ENCODE measurements at places on chromosomes 1 and 21. TPM values are rescaled to one million over a fixed set of nuclear protein-coding genes. Genes with fewer than 3 reads are reported as not detected.

DNA sequence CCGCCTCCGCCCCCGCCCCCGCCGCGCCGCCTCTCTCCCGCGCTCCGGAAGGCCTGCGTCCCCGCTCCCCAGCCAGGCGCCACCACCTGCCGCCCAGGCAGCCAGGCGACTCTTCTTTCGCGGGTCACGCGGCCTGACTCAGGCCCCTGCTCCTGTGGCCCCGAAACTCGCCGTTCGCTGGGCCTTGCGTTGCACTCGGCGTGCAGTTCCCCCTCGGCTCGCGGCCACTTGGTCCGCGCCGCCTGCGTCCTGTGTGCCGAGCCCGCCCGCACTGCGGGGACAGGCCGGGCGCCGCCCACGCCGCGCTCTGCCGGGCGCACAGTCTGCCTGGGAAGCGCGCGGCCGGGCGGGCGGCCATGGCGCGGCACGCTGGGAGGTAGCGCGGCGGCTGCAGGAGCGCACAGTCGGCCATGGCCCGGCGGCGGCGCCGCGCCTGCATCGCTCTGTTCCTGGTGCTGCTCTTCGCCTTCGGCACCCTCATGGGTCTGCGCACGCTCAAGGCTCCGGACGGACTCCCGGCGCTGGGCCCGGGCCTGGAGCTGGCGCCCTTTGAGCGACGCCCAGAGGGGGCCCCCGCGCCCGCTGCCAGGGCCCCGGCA lies at the start of gene MANEAL:
TSS of gene MANEAL (plus strand) at position 75 of the 599 bp plus-strand sequence. CDS start at position 411, 336 bp downstream.
- peaks cover 16% of the 10 kb centered on the region for H3K36me3 ChIP-seq
- H3K27ac ChIP-seq = peak within 1 kb of the TSS; percentile 34
- H3K4me1 ChIP-seq = peaks cover 19% of the 10 kb centered on the region
- no peaks in the 10 kb centered on the region for H3K27me3 ChIP-seq

GRCh38 chr1:32404946-32405345 lies 10.7 kb upstream of the BSDC1 start:
- H3K4me3 ChIP-seq = no peak overlapping the region
- no peaks in the 10 kb centered on the region for H3K36me3 ChIP-seq
- no peak for DNase-seq
- no peaks in the 10 kb centered on the region for H3K4me1 ChIP-seq
- H3K27ac ChIP-seq = no peak overlapping the region

DNA sequence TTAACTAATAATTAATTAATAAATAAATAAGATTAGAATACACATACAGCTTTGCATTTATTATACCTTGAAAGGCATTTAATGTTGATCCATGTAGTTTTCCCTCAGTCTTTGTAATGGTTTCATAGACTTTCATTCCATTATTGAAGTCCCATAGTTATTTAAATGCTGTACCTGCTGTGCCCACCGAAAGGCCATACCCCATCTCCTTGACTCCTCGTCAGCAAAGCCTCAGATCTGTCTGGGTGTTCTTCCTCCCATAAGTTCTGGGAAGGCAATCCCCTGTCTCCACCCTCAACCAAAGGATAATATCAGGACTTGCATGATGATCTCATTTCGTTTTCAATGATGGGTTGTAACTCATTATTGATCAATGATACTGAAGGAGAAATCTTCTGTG lies 17.1 kb downstream of the CCN1 start:
- H3K27ac ChIP-seq = no peak overlapping the region
- no peak overlapping the region for H3K4me3 ChIP-seq
- DNase-seq = no peak
- H3K36me3 ChIP-seq = no peaks in the 10 kb centered on the region
- no peaks in the 10 kb centered on the region for H3K4me1 ChIP-seq

DNA sequence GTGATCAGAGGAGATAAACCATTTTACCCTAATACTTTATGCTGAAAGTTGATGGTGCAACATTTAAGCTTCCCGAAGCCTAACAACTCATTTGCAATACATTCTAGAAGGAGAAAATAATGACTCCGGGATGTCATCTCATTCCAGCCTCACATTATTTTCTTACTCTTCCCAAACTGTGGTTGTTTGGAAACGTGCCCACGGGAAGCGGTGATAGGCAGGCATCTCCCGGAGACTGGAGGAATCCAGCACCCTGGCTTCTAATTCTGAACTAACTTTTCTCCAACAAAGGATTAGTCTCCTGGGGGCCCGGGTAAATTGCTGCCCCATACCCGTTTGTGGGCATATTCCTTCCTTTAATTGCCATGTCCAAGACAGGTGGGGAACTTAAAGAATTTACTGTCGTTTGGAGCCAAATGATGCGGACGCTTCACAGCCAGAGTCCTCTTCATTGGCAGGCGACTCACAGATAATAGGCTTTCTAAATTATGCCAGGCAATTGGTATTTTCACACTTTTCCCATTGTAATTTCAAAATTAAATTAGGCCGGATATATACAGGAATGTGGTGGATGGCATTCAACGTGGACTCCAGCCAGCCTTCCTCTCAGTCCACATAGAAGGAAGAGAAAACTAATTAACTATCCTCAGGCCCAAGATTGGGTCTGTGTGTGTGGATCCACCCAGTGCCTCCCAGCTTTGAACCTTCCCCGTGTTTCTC lies 278.1 kb downstream of the AJAP1 start:
- no peaks in the 10 kb centered on the region for H3K27me3 ChIP-seq
- no peak for DNase-seq
- H3K4me3 ChIP-seq = no peak overlapping the region
- H3K27ac ChIP-seq = no peak overlapping the region
- no peaks in the 10 kb centered on the region for H3K4me1 ChIP-seq

DNA sequence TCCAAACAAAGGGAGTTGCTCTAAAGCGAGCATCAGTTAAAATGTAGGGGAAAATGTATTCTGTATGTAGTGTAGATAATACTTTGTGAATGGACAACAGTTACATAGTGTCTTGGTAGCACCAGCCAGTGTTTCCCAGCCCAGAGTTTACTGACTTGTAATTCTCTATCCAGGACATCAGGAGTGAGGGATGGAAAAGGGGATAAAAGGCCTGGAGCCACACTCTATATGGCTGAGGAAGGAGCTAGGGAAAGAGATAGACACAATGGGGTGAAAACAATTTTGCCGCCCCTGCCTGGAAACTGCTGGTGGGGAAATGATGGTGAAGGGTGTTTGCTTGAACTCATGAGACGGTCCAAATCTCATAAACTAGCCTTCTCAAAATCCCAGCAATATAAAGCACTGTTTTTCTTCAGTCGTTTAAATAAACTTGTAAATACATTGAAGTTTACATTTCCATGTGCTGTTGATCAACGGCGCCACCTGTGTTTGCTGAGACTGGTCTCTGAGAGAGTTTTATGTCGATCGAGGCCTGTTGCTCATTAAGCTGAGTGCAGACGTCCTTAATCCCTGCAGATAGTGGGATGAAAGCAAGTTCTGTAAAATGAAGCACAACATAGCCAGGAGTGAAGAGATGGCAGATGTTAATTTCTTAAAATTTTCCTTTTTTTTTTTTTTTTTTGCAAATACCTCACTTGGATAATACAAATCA lies 27.9 kb upstream of the AGO1 start:
- H3K4me1 ChIP-seq = peaks cover 15% of the 10 kb centered on the region
- H3K4me3 ChIP-seq = no peak overlapping the region
- H3K27ac ChIP-seq = no peak overlapping the region
- DNase-seq = no peak

The RNU1-2 gene
- under 0.01 TPM for total RNA-seq

The ROR1 gene
- total RNA-seq = not detected
